ENCODE measurements at places on chromosomes 16 and 17. TPM values are rescaled to one million over a fixed set of nuclear protein-coding genes. Genes with fewer than 3 reads are reported as not detected.

The KCNJ18 gene
- polyA plus RNA-seq: not detected

The SMIM5 gene
- 4.0 TPM for polyA plus RNA-seq

The KPNB1 gene
- polyA plus RNA-seq: 236 TPM

The EVPL gene
- polyA plus RNA-seq: 15.6 TPM

The OR3A3 gene
- 0.06 TPM for polyA plus RNA-seq

DNA sequence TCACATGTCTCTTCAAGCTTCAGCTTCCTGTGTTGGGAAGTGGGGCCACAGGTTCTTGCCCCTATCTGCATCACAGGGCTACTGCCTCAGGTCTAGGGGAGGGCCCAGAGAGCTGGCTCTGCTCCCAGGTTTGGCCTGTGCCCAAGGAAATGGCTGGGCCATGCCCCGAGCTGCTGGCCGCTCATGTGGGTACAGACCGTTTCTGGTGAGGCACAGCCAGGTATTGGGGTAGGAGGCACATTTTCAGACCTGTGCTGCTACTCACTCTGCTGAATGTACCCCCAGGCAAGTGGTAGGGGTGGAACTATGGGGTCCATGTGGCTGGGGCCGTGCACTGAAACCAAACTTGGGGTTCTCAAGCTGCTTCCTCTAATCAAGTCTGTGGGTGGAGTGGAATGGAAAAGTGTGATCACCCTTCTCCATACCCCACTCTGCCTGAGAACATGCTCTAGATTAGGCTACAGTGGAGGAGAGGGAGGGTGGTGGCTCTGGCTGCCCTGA is 4.6 kb downstream of the GAS2L2 start:
- no peak for DNase-seq

DNA sequence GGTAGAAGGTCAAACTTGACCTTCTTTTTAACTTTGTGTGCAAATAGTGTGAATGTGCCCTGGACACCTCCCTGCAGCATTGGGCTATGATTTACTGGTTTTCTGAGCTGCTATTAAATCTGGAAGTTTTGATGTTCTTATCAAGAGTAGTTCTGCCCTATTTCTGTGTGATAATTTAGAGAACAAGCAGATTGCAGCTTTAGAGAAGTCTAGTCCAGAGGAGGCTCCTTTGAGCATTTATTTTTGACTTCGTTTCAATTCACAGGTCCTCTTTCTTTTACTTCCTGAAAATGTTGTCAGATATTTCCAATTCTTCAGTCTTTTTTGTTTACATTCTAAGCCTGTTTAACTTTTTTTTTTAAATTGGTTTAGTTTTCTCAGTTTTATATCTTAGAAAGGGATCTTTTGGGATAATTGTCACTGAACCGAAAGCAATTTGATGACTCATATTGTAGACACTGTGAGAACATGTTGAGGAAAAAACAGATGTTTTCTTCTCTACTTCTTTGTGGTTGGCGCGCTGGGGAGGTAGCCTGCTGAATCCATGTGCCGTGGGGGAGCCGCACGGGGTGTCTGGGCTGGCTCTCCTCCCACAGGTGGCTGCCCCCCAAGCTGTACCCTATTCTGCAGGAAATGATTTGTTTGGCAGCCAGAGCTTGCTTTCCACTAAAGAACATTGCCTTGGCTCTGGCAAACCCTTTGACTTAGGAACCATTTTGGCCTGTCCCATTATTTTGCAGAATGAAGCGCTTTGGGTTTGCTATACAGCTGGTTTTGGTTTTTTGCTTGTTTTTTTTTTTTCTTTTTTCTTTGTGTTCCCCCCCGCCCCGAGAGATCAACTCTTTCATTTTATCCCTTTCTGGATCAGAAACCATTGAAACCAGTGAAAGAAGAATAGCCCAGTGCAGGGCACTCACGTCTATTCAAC is 53.4 kb downstream of the MFSD11 start:
- no peak for DNase-seq

- peak; percentile 43 for DNase-seq
These were observed 225.1 kb upstream of the CA10 start for GRCh38 chr17:52383493-52384100.

- no peak for DNase-seq
These were observed 14.3 kb downstream of the SLC16A3 start for GRCh38 chr17:82242977-82243647.

GRCh38 chr16:53291757-53292392 is 142.4 kb upstream of the RBL2 start:
- no peak for DNase-seq

DNA sequence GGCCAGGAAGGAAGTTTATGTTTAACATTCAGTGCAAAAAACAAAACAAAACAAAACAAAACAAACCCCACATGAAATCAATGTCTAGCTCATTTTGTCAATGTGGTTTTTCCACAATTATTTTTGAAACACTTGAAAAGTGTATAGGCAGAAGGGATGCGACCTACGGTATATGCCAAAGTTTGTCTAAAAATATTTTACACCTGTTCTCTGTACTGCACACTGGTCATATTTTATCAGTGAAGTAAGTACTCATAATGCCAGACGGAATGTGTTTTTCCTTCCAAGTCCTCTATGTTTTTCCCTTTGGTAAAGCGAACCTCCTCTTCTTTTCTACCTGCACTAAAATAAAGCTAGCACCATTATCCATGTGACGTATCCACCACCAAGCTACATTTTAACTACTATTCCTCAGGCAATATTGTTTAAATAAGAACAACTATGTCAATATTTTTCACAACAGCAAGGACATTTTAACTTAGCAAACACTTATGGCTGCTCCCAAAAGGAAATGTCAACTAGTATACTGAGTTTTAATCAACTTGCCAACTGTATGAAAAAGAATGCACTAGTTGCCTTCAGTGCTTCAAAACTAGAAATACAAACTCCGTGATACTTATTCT is 10.3 kb downstream of the TOB1 start:
- no peak for DNase-seq

DNA sequence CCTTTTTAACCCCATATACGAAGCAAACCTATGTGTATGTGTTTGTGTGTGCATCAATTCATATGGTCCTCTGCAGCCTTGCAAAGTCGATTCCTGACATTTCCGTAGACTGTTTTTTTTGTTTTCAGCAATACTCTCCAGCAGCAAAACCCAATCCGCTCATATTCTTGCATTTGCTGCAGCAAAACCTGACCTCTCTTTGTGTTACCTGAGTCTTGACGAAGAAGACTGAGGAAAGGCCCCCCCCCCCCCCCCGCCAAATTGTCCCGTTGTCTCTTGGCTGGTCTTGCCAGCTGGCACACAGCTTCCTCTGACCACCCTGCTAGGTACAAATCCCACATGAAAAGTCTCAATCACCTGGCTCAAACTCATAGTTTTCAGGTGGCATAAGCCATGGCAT is 494.7 kb downstream of the WWOX start:
- DNase-seq: no peak

DNA sequence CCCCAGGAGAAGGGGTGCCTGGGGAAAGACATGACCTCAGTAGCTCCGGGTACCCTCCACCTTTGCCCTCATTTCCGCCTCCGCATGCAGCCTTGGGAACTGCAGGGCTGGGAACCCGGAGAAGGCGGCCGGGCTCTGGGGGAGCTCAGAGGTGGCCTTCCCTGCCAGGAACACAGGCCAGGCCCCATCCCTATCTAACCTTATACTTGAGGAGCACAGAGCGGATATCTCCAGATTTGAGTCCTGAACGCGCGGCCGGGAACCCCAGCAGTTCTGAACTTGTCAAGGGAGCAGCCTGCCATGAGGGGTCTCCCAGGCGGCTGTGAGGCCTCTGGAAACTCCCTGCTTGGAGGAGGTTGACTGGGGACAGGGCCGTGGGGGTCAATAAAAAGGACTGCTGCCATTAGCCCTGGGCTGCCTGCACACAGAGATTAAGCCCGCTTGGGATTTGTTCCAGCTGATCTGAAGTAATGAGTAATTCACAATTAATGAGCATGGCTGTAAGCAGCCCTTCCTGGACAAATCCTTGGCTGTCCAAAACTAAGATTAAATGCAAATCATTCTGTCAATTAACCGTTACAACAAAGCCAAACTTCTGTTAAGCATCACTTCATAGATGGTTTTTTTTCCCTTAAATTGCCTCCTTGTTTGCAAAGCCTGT is 26.3 kb upstream of the METRNL start:
- peak; percentile 38 for DNase-seq
